Urinary bladder (tissue), 4 donors: ENCODE measurements at places on chromosomes 1 and 21. TPM values are rescaled to one million over a fixed set of nuclear protein-coding genes. Genes with fewer than 3 reads are reported as not detected.

RBP7 gene
- total RNA-seq, result 2.4 TPM

TCEA3 gene
- 44.8 TPM for total RNA-seq

RIPPLY3 gene
- not detected for total RNA-seq

PPM1J gene
- total RNA-seq, result 0.37 TPM

GJA8 gene
- not detected for total RNA-seq

SPRR2D gene
- total RNA-seq, result not detected

TTC39A gene
- 4.1 TPM for total RNA-seq

CFHR1 gene
- total RNA-seq, result 1.2 TPM

ARHGEF16 gene
- total RNA-seq, result 3.3 TPM

DCST2 gene
- total RNA-seq, result 0.53 TPM

FOXO6 gene
- 1.5 TPM for total RNA-seq

C1orf216 gene
- total RNA-seq, result 12.0 TPM

HES3 gene
- not detected for total RNA-seq

ERICH3 gene
- 0.79 TPM for total RNA-seq

ACTL8 gene
- not detected for total RNA-seq

NSL1 gene
- total RNA-seq, result 69.2 TPM
